NCI-H1092 (cell line): ENCODE measurements at places on chromosomes 6 and 20.

DNA sequence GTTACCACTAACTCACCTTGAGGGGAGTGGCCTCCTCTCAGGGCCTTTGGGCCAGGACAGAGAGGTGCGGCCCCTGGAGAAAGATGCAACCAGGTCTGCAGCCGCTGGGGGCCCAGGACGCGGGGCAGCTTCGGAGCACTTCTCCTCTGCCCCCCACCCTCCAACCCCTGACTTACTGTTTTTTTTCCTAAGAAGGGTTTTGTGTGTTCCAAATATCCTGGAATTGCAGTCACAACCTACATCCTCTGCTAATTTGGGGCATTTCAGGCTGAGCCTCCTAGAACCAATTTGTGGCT lies 1.7 kb downstream of the LINC00237 start:
- no peak for DNase-seq

DNA sequence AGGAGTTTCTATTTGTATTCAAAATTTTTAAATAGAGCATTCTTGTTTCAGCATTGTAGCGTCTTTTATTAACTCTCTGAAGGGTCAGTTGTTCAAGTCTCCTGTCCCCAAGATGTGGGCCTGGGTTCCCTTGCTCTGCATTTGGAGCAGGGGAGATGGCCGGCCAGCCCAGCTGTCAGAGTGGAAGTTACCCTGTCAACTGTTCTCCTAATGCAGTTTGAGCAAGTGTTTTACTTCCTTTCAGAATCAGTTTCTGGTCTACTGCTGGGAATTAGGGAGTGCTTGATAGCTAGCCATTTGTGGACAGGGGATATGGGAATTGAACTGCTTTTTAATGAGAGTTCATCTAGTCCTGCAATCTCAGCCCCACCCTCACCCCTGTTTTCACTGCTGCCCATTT lies 116.6 kb downstream of the QKI start:
- DNase-seq, result no peak

- no peak for DNase-seq
Measured at GRCh38 chr6:35179901-35180535, 33.7 kb upstream of the SCUBE3 start.

DNA sequence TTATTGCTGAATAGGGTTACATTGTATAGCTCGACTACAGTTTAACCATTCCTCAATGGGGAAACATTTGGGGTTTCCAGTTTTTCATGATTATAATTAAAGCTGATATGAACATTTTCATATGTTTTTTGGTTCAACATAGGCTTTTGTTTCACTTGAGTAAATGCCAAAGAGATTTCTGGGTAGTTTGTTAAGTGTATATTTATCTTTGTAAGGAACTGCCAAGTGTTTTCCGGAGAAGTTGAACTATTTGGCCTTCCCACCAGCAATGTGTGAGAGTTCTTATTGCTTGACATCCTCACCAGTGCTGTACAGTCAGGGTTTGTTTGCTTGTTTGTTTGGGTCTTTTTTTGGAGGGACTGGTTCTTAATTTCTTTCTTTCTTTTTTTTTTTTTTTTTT lies 83.7 kb upstream of the RALY start:
- DNase-seq, result no peak

GRCh38 chr20:54525916-54526590 lies 50.7 kb downstream of the DOK5 start:
- DNase-seq, result no peak

DNA sequence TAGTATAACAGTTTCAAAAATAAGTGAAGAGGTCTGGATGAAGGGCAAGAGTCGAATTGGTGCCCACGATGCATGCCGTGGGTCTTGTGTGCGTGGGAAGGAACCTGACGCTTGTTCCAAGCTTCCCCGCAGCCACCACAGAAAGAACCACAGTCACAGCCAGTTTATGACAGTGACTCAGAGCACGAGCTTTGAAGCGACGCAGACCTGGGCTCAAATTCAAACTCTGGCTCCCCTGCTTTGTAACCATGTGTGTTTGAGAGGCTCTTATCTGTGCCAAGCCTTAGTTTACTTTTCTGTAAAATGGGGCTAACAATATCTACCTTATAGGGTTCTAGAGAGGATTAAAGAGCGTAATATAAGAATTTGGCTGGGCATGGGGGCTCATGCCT lies 65.5 kb downstream of the SYNJ2 start:
- DNase-seq, result no peak

GRCh38 chr6:159727717-159728445 lies 575 bp downstream of the WTAP start:
- peak; percentile 63 for DNase-seq

GRCh38 chr6:137097057-137097456 lies 52.3 kb upstream of the IL20RA start:
- no peak for DNase-seq

GRCh38 chr6:75818098-75818855 lies 69.2 kb downstream of the MYO6 start:
- no peak for DNase-seq
